Stimulated activated CD8-positive, alpha-beta memory T cell treated with anti-CD3 and anti-CD28 coated beads, Interleukin-15, amount 100 ng/mL, for 1 hour (primary cell): ENCODE measurements at places on chromosomes 3 and 15.

DNA sequence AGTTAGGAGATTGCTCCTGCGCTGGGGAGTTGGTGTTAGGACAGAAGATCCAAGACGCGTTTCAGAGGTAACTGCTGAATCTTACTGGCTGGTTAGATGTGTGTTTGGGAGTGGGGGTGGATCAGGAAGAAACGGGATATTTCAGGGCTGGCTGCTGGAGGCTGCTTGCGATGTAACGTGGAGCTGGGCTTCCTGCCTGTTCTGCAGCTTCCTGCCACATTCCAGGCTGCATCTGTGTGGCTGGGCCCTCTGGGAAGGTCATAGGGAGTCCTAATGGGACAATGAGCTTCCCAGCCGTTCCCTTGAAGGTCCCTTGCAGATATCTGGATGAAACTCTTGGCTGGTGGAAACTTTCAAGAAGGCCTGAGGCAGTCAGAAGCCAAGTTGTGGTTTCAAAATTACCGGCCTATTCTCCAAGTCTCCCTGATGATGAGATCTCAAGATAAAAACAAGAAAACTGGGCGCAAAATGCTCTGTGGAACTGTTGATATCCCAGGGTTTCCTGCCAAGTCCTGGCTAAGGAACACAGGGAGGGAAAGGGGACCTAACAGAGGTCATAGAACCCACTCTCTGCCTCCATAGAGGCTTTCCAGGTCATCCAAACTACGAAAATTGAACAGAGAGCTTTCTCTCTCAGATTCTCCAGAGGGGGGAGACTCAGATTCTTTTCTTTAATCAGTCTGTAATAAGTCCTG is 67.0 kb downstream of the NOX5 start:
- DNase-seq, result no peak

DNA sequence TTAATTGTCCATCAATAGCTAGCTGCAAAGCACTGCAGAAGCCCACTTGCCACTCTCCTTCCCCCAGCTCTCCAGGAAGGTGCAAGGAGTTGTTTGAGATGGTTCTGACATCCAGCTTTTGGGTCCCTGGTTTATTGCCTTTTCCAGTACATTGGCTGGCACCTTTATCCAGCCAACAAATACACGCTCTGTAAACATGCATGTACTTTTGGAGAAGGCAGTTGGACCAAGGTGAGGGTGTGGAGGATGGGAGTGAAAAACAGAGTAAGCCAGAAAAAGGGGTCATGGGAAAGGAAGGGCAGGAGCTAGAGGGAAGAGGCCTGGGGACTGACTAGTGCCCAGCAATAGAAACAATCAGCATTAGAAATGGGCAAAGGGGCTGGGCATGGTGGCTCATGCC is 102.7 kb downstream of the CGNL1 start:
- DNase-seq, result no peak

DNA sequence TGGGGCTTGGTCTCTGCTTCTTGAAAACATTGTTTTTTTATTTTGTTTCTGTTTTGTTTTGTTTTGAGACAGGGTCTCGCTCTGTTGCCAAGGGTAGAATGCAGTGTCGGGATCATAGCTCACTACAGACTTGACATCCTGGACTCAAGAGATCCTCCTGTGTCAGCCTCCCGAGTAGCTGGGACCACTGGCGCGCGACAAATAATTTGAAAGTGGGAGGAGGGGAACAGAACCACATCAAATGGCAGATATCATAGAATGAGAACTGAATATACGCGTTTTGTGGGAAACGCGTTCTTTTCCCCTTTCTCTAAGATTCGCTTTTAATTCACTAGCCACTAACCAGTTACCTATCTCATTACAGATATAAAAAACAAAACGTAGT is 641 bp upstream of the VPS13C start:
- no peak for DNase-seq

- no peak for DNase-seq
Measured at GRCh38 chr3:127847236-127847720, 25.0 kb upstream of the MGLL start.

DNA sequence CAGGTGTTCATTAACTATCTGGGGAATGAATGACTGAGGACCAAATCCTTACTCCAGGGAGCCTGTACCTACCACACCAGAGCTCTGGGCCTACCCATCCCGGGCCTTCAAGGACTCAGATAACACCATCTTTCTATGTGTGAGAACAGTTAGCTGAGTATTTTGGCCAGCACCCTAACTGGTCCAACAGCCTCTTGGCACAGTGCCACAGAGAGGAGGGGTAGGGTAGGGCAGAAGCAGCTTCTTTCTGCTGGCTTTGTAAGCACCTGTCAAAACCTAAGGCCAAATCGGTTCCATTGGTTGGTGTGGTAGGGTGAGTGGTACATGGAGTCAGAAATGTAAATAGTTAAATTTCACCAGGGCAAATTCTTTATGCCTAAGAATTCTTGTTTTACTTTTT is 26.7 kb downstream of the ISL2 start:
- no peak for DNase-seq

GRCh38 chr3:77204788-77205187 is 164.9 kb downstream of the ROBO2 start:
- DNase-seq, result no peak

DNA sequence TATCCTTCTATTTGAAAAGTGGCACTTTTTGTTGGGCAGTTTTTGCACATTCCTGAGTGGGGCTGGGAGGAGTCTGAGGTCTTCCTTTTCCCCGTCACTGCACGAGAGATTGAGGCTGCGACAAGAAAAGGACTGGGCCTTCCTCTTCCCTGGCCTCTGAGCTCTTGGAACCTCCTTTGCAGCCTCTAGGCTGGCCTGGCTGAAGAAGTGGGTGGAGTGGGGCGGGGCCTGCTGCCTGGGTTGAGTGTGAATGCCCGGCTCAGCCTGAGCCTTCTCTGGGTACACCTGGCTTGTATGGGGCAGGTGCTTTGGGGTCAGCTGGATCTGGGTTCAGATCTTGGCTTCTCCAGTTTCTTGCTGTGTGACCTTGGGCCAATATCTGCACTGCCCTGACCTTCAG is 43.1 kb downstream of the PLXNA1 start:
- no peak for DNase-seq

- DNase-seq, result no peak
Measured at GRCh38 chr3:155024006-155024638, 56.0 kb upstream of the MME start.
